ENCODE measurements at places on chromosomes 3 and 15.

GRCh38 chr3:52052831-52053306, 3.5 kb downstream of the DUSP7 start:
- DNase-seq = peak; percentile 88

- DNase-seq = no peak
These were observed 27.6 kb downstream of the CORO2B start for GRCh38 chr15:68606375-68606774.

DNA sequence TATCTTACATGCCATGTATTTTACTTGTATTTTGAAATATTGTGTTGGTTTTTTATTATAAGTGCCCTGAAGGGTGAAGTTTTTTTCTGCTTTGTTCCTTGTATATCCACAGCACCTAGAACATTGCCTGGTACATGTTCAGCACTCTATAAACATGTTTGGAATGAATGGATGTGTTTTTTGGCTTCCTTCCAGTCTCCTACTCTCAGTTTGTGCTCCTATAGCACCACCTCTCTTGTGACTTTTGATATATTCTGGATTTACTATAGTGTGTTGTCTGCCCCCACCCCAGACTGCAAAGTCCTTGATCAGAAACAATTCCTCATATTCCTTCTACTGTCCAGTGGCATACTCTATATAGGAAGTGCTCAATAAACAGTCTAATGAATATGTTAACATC, 60.6 kb downstream of the PLCL2 start:
- DNase-seq = peak; percentile 63

DNA sequence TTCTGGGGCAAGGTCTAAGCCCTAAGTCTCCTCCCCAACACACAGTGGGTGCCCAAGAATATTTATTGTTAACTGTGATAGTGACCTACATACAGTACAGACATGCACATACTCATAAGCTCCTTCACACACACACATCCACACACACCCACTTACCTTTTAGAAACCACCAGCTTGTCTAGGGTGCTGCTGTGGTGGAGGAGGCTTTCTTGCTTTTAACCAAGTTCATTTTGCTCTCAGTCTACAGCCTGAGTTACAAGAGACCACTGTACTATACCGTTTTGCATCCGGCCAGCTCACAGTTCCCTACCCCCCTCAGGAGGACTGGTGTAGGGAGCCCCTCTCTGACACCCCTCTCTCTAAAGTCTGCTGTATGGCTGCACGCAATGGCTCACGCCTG, 16.7 kb downstream of the DAPK2 start:
- DNase-seq = no peak

DNA sequence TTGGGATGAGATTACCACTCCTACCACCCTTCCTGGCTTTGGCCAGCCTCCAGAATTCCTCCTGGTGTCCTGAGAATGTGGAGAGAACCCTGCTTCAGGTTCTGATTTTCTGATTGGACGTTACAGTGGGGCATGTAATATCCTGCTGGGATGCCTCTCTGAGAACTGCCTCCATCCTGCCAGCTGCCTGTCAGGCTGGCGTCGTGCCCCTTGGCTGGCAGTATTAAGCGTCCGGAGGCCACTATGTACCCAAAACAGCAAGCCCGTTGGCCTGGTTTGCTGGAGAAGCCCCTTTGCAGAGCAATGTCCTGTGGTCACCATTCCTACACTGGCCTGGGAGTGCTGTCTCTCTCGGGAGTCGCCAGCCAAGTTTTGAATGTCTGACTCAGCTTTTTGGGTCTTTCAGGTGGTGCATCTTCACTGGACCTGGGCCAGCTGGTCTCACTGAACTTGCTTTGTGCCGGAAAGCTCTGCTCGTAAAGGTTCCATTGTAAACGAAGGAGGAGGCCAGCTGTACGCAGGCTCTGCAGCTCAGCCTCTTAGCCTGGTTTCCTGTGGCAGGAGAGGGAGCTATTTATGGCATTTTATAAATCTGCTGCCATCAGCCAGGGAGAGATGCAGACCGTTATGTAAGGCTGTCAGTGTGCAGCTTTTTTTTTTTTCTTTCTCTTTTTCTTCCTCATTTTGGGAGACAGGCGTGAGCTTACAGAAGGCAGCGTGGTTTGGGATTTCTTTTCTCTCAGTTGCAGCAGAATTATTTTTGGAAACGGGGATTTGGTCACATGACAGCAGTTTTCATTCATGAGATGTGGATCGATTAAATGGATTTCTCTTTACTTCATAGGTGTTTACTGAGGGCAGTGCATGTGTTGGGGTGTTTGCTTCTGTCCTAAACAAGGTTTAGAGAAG, 19.0 kb upstream of the TRAK1 start:
- peak; percentile 97 for DNase-seq

GRCh38 chr15:63191895-63192618, 2.7 kb downstream of the RAB8B start:
- no peak for DNase-seq

GRCh38 chr3:70614111-70614510, 301.7 kb upstream of the MDFIC2 start:
- no peak for DNase-seq

DNA sequence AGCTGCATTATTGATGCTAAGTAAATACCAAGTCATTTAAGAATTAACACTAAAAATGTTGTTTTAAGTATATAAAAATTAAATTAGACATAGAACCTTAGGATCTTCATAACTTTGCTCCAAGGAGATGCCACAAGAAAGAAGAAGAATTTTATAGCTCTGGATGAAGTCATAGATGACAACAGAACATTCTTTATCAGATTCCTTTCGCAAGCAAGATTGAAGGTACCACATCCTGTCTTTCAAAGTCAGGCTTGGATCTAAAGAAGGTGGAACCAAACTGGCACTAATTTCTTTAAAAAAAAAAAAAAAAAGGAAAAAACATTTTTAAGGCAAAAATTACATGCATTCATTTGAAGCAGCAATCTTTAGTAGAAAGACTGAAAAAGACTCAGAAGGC, 62.5 kb downstream of the POLQ start:
- DNase-seq = no peak

- no peak for DNase-seq
These were observed 156.9 kb downstream of the MEGF11 start for GRCh38 chr15:66096688-66097058.

DNA sequence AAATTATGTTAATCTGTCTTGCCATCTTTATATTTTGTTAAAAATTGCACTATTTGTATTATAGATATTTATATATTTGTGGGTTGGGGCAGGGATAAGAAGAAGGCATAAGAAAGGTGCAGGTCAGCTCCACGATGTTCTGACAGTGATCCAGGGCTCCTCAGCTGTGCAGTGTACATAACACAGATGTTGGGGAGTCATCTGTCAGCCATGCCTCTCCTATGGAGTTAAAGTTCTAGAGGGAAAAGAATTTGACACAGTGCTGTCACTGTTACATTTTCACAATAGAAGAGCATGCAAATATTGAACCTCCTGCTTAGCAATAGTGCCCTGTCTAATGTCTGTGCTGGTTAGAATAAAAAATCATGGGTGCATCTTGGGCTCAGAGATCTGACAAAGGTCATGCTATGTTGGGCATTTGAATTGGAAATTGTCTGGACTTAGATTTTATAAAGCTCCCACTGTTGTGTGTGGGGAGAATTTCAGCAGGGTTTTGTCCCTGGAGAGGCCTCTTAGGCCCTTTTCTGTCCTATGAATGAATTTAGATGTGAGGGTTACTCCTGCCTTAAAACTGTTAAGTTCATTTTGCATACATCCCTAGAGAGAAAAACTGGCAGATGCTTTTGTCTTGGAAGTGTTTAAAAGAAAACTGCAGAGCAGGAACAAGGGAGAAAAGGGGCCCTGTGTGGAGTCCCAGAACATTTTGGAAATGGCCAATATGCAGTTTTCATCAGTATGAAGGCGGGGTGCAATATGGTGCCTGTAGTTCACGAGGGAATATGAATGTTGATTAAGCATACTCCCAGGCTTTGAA, 20.4 kb downstream of the CDIN1 start:
- no peak for DNase-seq

- no peak for DNase-seq
These were observed 130.5 kb upstream of the MCTP2 start for GRCh38 chr15:94100863-94101262.

DNA sequence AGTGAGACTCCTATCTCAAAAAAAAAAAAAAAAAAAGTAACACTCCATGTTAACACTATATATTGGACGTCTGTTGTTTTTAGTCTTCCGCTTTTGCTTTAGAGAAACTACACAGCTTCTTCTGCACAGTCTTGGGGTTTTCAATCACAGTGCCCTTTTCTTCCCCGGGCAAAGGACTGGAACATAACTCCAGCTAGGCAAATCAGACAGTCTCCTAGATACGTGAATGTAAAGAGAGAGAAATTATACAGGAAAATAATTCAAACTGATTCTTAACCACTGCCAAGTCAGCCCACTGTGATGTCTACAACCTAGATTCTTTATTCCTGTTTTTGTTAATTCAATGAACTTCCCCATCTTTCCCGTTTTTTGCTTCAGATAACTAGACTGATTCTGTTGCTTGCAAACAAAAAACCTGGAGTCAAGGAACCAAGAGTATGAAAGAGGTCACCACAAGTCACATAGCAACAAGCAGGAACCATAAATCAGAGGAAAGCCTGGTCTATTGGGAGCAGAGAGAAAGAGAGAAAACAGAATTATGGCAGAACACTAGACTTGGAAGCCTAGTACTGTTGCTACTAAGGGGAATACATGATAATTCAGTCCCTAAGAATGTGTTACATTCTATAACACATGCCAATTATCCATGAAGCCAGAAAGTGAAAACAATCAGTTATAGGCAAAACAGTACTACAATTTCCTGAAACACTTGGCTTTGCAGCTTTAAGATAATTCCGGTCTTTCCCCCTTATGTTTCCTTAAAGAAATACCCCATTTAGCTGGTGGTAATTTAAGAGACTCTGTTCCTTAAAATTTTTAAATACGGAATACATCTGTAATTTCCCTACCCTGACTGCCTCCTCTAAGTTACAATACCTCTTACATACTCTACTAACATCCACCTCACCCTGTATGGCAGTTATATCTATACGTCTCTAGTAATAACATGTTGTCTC, 63.1 kb downstream of the TBL1XR1 start:
- peak; percentile 75 for DNase-seq

DNA sequence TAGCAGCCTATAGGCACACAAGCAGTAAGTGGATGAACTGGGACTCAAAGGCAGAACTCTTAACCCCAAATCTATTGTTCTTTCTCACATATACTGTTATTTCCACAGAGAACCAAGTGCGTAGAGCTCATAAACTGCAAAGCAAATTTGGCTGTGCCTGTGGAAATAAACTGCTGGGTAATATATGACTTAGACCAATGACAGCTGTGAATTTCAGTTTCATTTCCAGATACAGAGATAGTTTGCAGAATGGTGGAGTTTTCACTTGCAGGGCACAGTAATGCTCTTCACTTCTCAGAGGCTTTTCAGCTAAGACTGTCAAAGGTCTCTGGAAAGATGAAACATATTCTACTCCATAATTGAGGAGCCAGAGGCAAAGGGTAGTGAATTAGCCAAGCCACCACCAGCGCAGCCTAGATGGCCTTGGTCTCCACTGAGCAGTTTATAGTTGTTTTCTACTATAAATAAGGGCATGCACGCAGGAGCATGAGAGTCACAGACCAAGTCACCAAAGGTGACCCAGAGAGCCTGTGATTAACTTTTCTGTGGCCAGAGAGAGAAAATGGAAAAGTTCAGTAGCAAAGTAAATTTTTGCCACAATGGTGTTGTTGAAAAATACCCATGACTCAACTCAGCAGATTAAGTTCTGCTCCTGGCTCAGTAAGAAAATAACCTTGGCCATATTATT, 180.7 kb upstream of the GRM7 start:
- no peak for DNase-seq

DNA sequence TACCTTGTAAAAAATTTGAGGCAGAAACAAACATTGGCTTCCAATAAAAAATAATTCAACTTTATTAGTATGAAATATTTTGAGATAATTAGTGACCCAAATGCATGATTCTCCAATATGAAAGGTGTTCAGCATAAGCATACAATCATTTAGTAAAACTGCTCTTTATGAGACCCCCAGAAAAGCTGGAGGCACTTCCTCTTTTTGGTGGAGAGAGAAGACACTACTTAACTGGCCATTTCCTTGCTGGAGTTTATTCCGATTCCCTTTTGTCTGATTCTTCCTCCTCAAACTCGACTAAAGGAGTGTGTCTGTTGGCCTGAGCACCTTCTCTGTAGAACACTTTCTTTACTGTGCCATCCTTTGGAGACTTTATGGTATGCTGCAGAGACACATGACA, 34.8 kb upstream of the DCUN1D1 start:
- no peak for DNase-seq

- DNase-seq = no peak
These were observed 8.6 kb upstream of the ST8SIA2 start for GRCh38 chr15:92385096-92385495.

- DNase-seq = no peak
These were observed 12.3 kb upstream of the MB21D2 start for GRCh38 chr3:192929755-192930547.

Measured in dermis blood vessel endothelial cell (primary cell).